ENCODE measurements at places on chromosomes 2 and 18.

GRCh38 chr2:12057436-12058166, 311.2 kb downstream of the LPIN1 start:
- DNase-seq, result no peak

DNA sequence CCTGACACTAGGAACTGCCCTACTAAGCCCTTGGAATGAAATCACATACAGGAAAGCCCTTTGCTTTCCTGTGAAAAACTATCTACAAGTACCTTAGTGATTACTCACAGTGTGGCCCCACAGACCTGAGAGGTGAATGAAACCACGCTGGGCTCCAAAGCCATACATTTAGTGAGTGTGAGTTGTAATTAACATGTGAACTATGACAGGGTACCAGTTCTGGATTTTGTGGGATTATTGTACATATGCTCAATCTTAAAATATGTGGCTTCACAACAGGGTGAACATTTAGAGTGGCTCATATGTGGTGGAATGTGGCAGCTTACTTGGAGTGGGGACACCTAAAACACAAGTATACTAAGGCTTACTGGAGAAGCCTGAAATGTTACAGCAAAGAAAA, 12.3 kb downstream of the KCTD1 start:
- DNase-seq, result no peak

- no peak for DNase-seq
Measured at GRCh38 chr18:78643004-78643403, 336.6 kb upstream of the SALL3 start.

DNA sequence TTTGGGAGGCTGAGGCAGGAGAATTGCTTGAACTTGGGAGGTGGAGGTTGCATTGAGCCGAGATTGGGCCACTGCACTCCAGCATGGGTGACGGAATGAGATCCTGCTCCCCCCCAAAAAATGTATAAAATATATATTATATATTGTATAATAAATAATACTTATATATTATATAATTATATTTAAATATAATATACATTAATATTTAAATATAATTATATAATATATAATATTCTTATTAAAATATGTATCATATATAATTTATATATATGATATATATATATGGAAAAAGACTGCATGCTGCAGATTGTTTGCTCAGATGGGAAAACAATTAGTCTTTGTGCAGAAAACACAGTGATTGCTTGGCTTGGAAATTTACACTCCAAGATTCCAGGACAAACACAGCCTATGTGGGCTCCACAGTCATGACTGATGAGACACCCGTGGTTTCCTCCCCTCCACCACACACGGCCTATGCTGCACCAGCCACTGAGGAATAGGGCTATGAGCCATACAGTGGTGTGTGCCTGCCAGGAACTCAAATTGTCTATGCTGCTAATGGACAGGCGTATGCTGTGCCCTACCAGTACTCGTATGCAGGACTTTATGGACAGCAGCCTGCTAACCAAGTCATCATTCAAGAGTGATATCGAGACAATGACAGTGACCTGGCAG, 30.0 kb downstream of the PMAIP1 start:
- no peak for DNase-seq

GRCh38 chr2:216559625-216560156, 61.0 kb downstream of the RPL37A start:
- DNase-seq, result no peak

DNA sequence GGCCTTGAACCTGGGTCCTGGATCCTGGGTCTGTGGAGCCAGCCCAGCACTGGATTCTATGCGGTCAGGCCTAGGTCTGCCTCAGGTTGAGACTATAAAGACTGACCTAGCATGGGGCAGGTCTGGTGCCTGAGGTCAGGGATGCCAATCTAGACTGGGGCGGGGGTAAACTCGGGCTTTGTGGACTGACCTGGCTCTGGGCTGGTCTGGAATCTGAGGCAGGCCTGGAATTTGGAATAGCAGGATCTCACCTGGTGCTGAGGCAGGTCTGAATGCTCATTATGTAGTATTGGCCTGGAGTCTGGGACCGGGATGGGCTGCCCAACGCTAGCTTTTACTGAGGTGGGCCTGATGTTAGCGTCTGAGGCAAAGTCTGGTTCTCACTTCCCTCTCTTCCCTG, 256.0 kb downstream of the KIAA1328 start:
- DNase-seq, result no peak

Data from BE2C (cell line).